ENCODE measurements at places on chromosomes 7 and 10.

DNA sequence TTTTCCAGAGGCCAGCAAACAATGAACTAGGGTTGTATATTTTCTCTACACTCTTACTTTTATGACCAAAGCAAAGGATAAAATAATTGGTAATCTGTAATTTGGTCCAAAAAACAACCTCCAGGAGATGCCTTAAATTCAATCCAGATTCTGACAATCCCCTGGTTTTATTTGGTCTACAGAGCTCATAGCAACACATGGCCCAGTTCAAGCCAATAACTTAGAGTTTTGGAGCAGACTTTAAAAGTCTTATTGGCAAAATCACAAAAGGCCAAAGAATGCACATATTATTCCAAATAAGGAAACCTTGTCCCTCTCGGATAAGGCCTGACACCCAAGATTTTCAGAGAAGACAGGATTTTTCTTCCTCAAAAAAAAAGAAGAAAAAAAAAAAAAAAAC, 51.9 kb downstream of the SORBS1 start:
- DNase-seq = no peak

GRCh38 chr7:18623389-18623788, 127.8 kb downstream of the HDAC9 start:
- no peak for DNase-seq

- DNase-seq = no peak
These were observed 185.9 kb upstream of the DKK1 start for GRCh38 chr10:52128056-52128683.

- DNase-seq = no peak
These were observed 59.4 kb downstream of the UNCX start for GRCh38 chr7:1291845-1292765.

DNA sequence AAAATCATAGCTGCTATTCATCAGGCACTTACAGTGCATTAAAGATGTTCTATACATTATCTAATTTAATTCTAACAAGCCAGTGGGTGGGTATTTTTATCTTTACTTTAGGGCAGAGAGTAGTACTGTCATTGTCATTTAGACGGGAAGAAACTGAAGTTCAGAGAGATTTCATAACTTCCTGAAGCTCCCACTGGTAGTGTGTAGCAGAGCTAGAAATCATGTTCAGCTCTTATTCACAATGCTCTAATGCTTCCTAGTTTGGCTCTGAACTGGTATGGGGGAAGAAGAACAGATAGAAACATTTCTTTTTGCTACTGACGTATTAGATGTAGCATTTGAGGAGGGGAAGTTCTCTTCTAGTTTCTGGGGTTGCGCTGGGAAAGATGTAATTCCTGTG, 116.7 kb downstream of the CYP26A1 start:
- no peak for DNase-seq

GRCh38 chr7:22156205-22156604, 200.7 kb downstream of the RAPGEF5 start:
- peak; percentile 26 for DNase-seq

- no peak for DNase-seq
These were observed 293.7 kb upstream of the POM121L12 start for GRCh38 chr7:52741670-52742290.
